ENCODE measurements at places on chromosomes 6 and 20.

- DNase-seq, result no peak
Observed at GRCh38 chr20:59154317-59155013, 9.2 kb upstream of the ZNF831 start.

DNA sequence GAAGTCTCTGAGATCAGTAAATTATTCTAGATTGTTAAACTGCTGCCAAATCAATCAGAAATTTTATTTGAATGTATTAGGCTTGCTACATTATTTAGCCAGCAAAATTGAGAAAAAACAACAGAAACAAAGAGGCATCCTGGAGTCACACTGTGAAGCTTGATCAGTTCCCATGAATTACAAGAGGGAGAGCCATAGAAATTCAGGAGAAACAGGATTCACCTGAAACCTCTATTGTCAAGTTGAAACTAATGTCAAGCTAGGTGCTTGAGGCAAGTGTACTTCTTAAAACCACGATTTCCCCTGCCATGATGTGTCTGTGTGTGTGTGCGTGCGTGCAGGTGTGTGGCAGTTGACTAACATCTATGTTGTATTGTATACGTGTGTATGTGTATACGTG, 439.1 kb upstream of the NOX3 start:
- no peak for DNase-seq

DNA sequence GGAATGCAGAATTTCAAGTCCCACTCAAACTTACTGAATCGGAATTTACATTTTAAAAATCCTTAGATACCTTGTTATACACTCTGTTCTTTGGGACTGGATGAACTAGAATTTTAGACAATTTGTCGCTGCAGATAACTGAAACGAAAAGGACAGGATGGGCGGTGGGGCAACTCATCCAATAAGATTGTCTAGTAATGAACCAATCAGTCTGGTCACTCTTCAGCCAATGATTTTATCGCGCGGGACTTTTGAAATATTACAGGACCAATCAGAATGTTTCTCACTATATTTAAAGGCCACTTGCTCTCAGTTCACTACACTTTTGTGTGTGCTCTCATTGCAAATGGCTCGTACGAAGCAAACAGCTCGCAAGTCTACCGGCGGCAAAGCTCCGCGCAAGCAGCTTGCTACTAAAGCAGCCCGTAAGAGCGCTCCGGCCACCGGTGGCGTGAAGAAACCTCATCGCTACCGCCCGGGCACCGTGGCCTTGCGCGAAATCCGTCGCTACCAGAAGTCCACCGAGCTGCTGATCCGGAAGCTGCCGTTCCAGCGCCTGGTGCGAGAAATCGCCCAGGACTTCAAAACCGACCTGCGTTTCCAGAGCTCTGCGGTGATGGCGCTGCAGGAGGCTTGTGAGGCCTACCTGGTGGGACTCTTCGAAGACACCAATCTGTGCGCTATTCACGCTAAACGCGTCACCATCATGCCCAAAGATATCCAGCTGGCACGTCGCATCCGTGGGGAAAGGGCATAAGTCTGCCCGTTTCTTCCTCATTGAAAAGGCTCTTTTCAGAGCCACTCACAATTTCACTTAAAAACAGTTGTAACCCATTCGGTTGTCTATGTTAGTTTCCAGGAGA, 41.9 kb upstream of the HFE start:
- peak; percentile 97 for DNase-seq

- no peak for DNase-seq
Observed at GRCh38 chr20:59723607-59724456, 119.5 kb downstream of the PHACTR3 start.

- no peak for DNase-seq
Observed at GRCh38 chr20:19317237-19318069, 105.0 kb downstream of the SLC24A3 start.

Data from inflammatory macrophage treated with lipopolysaccharide for 1 hour (primary cell).